ENCODE measurements at places on chromosomes 13 and 19. TPM values are rescaled to one million over a fixed set of nuclear protein-coding genes. Genes with fewer than 3 reads are reported as not detected.

The MTUS2 gene
- not detected for total RNA-seq

The KIR3DL2 gene
- not detected for total RNA-seq

The ZNF490 gene
- not detected for total RNA-seq

The SIGLEC11 gene
- total RNA-seq = 0.29 TPM

The KCNRG gene
- total RNA-seq = 5.0 TPM

The CEACAM5 gene
- 6.7 TPM for total RNA-seq

The MEF2B gene
- total RNA-seq = not detected

The GPR12 gene
- not detected for total RNA-seq
